CD8-positive, alpha-beta memory T cell (primary cell): ENCODE measurements at places on chromosomes 4 and X.

GRCh38 chrX:49163555-49164419, 1.2 kb downstream of the MAGIX start:
- DNase-seq: peak; percentile 74

DNA sequence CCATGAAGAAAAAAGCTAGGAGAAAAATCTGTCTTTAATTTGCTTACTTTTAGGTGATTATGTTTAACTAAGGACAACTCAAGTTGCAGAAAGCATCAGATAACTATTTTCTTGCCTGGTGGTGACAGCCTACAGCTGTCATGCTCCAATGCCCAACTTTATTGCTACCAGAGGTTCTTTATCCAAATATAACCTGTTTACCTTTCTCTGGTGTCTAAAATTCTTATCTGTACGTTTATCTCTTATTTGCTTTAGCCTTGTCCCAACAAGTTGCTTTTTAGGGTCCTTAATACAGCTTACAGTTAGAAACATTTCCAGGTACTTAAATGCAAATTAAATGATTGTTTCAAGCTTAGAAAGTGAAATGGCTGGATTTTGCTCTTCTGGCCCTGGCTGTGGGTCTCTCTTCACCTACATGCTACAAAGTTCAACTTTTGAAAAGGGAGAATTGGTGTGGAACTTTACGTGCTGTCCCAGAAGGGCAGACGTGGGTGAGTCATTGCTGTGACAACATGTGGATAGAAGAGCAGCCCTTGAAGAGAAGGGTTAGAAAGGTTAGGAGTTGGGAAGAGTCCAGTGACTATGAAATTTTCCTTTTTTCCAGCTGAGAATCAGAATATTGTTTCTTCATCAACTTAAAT, 60.7 kb downstream of the HPGD start:
- no peak for DNase-seq

DNA sequence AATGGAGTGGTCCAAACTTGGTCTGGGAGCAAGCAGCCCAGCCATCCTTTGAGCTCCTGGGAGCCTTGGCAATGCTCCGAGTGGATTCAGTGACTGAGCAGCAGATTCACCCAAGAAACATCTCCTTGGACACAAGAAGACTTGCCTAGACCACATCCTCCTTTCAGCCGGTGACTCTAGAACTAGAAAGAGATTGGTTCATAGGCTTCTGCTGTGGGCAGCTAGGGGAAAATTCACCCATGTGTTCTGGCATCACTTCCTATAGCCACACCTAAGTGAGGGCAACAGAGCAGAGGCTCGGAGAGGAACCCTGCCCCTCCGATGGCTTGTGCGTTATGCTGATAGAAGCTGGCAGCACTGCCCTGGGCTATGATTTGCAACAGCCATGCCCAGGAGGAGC, 16.0 kb downstream of the ZNF275 start:
- no peak for DNase-seq

DNA sequence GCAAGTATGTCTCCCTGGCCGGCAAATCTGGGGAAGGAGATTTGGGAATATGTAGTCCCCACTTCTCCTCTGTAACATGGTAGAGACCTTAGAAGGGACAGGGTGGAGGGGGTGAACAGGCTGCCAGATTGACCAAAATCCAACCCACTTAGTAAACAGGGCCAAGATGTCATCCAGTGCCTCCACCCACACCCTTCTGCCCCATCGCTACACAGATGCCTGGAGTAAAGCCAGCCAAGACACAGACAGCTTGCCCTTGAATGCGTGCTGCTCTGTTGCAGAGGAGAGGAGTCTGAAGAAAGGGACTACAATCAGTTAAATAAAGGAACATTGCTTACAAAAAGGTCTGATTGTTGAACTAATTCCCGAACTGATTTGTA, 160.1 kb upstream of the LDB2 start:
- no peak for DNase-seq

DNA sequence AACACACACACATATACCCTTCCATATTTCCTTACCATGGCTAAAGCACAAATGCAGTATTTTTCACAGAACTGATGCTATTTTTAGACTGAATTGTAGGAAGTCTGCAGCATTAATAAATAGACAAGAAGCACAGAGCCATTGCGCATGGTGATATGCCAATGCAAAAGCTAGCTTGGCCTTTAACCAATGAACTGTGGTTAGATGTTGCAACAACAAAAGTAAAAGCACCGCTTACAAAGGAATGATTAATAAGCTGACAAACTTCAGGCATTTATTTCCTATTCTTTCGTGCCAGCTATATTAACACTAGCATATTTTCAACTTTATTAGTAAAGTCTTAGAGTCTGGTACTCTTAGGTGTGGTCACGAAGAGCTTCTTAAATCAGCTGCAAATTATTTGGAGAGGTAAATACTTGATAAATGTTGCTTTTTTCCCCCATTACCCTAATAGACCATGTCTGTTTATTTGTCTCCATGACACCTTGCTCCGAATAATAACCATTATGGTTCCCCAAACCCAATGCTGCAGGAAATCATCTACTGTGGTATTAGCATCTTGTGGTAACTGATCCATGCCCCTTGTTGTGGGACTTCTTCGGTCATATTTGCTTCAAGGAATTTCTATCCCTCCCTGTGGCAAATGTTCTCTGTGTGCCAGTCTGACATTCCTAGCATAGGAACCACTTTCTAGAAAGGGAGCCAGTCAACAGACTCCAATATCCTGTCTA, 306.1 kb upstream of the TAPT1 start:
- no peak for DNase-seq

DNA sequence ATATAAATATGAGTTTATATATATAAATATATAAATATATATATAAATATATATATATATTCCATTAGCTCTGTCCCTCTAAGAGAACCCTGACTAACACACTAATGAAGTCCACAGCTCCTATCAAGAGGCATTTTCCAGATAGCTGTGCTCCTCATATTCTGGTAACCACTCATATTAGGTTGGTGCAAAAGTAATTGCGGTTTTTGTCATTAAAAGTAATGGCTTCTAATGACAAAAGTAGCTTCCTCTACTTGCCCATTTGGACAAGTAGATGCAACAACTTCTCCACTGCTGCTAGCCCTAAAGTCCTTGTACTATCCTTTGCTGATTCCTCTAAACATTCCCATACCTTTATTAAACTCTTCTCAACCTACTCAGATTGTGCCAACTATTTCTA, 182.0 kb downstream of the THOC2 start:
- no peak for DNase-seq

DNA sequence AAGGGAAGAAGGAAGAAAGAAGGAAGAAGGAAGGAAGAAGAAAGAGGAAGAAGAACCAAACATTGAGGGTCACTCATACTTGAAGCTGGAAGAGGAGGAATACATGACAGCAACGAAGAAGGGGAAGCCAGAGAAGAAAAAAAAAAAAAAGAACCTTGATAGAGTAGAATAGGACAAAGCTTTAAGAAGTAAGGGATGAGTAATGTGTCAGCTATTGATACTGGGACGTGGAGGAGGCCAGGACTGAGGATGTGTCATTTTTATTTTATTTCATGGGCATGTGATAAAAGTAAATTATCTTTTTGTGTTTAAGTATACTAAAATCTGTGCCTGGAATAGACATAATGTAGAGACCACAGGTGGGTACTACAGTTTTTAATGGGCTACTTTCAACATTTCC, 6.4 kb downstream of the EDA2R start:
- DNase-seq: no peak
